ENCODE measurements at places on chromosomes 16 and 17.

GRCh38 chr17:83203472-83204221, 124.2 kb downstream of the METRNL start:
- DNase-seq, result no peak

- no peak for DNase-seq
These were observed 10.1 kb downstream of the TK2 start for GRCh38 chr16:66539623-66540469.

DNA sequence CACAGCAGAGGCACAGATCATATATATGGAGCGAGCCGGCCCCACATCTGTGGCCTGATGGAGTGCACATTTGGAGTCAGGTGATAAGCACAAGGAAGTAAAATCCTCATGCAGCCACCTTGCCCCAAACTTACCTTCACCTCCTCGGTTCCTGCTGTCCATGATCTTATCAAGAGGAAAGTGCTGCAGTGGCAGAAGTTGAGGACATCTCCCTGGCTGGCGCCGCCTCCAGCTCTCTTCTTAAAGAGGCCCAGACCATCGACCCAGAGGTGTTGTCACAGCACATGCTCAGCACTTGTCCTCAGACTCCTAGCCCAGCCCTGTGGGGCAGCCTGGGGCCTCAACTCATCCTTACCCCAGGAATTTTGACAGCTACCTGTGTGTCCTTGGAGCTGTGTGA, 212.5 kb downstream of the CCDC182 start:
- DNase-seq, result no peak

GRCh38 chr17:38874505-38875400, 4.9 kb downstream of the LASP1 start:
- DNase-seq, result no peak

- no peak for DNase-seq
These were observed 17.9 kb downstream of the SNX29 start for GRCh38 chr16:11994143-11995119.

DNA sequence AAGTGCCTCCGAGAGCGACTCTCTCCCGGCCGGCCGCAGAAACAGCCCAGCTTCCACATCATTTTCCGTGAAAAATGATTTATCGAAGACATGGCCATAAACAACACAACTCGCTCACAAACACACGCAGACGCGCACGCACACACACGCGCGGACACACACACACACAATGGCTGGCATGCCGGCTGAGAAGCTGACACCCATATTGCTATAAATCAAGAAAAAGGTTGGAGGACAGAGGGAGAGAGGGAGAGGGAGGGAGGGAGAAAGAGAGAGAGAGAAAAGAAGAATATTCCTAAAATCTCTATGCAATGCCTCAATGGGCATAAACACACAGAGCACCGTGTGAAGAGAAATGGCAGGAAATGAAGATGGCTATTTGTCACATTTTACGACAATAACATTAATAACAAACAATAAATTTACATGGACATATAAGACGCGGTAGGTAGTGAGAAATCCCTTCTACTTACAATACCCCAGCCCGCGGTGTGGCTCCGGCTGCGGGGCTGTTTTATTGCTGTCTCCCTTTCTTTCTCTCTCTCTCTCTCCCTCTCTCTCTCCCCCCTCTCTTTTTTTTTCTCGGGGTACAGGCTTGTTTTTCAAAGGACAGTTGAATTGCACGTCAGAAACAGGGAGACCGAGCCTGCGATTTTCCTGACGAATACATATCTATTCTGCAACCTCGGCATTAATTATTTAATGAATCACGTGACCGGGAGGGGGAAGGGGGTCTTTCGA, 9.5 kb downstream of the HOXB4 start:
- no peak for DNase-seq

DNA sequence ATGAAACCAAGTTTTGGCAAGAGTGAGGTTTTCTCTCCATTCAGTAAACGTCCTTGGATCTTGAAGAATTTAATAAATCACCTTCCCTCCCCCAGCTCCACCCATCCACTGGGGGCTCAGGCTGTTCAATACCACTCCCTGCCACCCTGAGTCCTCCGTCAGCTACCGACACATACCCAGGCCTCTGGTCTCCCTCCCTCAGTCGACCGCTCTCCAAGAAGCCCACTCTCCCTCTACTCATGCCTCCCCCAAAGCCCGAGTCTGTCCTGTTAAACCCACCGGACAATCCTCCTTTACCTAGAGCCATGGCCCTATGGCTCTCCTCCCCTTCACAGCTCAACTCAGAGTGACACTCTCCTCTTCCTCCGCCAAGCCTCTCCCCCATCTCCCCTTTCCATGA, 19.7 kb upstream of the SLC4A1 start:
- no peak for DNase-seq

GRCh38 chr16:69301187-69301586, 10.0 kb upstream of the VPS4A start:
- no peak for DNase-seq

All from activated T-cell treated with anti-CD3 and anti-CD28 coated beads for 1 hour (primary cell).